RPMI7951 (cell line): ENCODE measurements at places on chromosomes 16 and 17. TPM values are rescaled to one million over a fixed set of nuclear protein-coding genes. Genes with fewer than 3 reads are reported as not detected.

NOG gene
- total RNA-seq = 0.12 TPM in 1 of 2 replicates, not detected in the other

PRSS36 gene
- 1.1 and 2.6 TPM in 2 replicates for total RNA-seq

C16orf89 gene
- not detected in 2 replicates for total RNA-seq

GAS2L2 gene
- not detected in 2 replicates for total RNA-seq

LGALS9B gene
- total RNA-seq = not detected in 2 replicates

C1QL1 gene
- 6.4 and 8.2 TPM in 2 replicates for total RNA-seq

CLCN7 gene
- 33.3 and 38.6 TPM in 2 replicates for total RNA-seq

CNTNAP1 gene
- 9.6 and 10.2 TPM in 2 replicates for total RNA-seq

NUDT7 gene
- total RNA-seq = 8.8 and 13.8 TPM in 2 replicates

GGT6 gene
- not detected in 2 replicates for total RNA-seq

KRTAP4-3 gene
- total RNA-seq = not detected in 2 replicates

ACSM2A gene
- not detected in 2 replicates for total RNA-seq

LASP1 gene
- total RNA-seq = 120 and 135 TPM in 2 replicates

DNA sequence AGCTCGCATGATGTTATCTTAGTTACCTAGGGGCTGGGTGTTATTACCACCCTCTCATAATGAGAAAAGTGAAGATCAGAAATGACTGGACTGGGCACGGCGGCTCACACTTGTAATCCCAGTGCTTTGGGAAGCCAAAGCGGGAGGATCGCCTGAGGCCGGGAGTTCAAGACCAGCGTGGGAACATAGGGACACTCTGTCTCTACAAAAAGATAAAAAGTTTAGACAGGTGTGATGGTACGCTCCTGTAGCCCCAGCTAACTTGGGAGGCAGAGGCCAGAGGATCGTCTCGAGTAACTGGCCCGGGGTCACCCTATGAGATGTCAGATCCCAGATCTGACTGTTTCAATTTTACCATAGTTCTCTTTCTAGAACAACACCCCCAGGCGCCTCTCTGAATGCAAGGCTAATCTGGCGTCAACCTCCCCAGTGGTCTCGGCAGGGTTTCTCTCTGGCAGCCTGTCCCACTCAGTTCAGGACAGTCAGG lies 1.9 kb upstream of the CCDC102A start:
- no peak for DNase-seq

GRCh38 chr17:17787568-17787967 lies 49.2 kb downstream of the SREBF1 start:
- DNase-seq = no peak

GRCh38 chr16:11386054-11386680 lies 40.9 kb downstream of the RMI2 start:
- DNase-seq = no peak

DNA sequence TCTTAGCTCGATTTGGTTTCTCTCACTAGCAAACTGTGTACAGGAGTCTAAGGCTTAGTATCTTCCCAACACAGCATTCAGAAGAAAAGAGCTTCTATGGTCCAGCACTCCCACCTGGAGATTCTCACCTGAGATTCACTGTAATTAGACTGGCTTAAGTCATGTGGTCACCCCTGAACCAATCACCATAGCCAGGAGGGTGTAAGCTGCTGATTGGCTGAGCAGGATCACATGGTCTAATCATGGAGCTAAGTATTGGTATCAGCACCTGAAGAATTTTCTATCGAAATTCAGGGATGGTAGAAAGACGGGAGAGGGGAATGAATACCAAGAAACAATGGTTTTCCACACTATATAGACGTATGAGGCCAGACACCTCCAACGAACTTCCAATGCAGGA lies 359.8 kb upstream of the ERCC4 start:
- DNase-seq = no peak

DNA sequence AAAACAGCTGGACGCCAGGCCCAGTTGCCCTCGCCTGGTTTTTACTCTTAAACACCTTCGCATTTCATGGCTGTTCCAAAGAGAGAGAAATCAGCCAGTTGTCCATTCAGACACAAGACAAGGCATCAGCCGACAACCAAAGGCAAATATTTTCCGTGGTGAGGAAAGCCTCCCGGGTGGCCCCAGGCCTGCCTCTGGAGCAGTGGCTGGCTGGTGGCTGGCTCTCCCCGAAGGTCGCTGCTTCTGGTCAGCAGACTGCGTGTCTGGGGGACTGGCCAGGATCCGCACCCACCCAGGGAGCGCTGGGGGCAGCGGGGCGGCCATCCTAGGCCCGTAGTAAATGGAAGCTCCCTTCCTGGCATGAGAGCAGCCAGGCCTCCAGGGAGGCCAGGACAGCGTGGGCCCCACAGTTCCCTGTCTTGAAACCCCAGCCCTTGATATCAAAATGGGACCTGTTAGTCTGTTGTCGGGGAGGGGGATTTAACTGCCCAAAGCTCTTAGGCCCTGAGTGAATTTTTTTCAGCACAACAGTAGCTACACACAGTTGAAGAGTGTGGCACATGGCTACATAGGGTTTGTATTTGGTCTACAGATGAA lies 57.7 kb downstream of the SREBF1 start:
- DNase-seq = no peak

DNA sequence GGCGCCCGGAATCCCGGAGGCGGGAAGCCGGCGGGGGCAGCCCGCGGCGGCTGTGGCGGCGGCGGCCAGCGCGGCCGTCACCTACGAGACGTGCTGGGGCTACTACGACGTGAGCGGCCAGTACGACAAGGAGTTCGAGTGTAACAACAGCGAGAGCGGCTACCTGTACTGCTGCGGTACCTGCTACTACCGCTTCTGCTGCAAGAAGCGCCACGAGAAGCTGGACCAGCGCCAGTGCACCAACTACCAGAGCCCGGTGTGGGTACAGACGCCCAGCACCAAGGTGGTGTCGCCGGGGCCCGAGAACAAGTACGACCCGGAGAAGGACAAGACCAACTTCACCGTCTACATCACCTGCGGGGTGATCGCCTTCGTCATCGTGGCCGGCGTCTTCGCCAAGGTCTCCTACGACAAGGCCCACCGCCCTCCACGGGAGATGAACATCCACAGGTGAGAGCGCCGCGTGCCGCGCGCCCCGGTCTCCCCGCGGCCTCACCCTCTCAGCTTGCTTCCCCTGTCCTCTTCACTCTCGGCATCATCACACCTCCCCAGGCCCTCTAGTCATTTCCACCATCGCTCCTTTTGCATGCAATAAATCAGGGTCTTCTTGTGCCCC lies 706 bp downstream of the SHISA6 start:
- DNase-seq = no peak

DNA sequence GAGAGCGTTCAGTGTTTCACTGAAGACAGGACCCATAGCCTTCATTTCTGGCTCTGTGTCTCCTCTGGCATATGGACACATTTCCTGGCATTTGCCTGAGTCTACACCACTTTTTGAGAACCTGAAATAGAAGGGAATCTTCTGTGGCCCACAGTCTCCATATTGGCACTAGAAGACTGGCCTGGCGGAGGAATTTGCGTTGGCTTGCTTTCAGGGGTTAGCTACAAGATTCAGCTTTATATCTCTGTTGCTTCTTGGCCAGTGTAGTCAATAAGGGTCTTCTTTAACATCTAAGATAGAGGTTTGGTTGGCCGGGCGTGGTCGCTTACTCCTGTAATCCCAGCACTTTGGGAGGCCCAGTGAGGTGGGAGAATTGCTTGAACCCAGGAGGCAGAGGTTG lies 12.8 kb upstream of the CLEC18C start:
- DNase-seq = no peak

DNA sequence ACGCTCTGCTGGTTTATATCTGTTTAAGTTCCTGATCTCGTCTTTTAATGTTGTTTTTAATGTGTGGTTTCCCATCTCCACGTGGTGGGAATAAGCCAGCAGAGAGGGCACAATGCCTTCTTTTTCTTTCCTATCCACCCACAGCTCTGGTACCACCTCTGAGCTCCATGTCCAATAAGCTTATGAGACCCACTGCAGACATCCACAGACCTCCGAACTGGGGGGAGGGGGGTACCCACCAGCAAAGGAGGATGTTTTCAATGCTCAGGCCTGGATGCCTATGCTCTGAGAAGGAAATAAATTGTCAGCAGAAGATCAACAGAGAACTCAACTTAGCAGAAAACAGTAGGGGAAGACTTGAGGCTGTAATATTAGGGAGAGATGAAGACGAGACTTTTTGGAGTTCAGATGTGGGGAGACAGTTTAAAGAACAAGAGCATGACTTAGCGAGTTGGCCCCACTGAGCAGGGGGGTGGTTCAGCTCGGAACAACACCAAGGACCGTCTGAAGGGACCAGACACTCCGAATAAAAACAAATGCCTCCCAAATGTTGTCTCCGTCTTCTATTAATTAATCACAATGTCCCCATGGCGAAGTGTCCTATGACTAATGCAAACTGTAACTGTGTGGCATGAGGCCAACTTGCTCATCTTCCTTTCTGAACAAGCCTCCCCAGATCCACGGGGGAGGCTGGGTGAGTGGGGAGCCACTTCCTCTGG lies 62.7 kb downstream of the GAS7 start:
- peak; percentile 96 for DNase-seq

DNA sequence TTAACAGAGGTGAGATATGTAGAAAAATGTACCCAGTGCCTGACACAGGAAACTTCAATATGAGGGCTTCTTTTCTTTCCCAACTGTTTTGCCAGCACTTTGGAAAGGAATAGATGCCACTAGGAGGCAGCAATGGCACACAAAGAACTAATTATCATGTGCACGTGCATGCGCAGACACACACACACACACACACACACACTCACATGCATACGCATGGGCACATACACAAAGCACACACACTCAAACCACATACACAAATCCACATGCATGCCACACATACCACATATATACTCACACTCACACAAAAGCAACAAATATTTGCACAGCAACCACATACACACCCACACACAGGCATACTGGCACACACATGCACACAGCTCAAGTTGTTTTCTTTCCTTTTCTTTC lies 8.8 kb upstream of the CEP112 start:
- peak; percentile 73 for DNase-seq

GRCh38 chr16:54285414-54286089 lies 1.0 kb downstream of the IRX3 start:
- peak; percentile 61 for DNase-seq

- no peak for DNase-seq
Measured at GRCh38 chr17:1786708-1787107, 24.8 kb downstream of the SERPINF1 start.

GRCh38 chr16:68083861-68084503 lies 1.2 kb upstream of the NFATC3 start:
- DNase-seq = peak; percentile 70

DNA sequence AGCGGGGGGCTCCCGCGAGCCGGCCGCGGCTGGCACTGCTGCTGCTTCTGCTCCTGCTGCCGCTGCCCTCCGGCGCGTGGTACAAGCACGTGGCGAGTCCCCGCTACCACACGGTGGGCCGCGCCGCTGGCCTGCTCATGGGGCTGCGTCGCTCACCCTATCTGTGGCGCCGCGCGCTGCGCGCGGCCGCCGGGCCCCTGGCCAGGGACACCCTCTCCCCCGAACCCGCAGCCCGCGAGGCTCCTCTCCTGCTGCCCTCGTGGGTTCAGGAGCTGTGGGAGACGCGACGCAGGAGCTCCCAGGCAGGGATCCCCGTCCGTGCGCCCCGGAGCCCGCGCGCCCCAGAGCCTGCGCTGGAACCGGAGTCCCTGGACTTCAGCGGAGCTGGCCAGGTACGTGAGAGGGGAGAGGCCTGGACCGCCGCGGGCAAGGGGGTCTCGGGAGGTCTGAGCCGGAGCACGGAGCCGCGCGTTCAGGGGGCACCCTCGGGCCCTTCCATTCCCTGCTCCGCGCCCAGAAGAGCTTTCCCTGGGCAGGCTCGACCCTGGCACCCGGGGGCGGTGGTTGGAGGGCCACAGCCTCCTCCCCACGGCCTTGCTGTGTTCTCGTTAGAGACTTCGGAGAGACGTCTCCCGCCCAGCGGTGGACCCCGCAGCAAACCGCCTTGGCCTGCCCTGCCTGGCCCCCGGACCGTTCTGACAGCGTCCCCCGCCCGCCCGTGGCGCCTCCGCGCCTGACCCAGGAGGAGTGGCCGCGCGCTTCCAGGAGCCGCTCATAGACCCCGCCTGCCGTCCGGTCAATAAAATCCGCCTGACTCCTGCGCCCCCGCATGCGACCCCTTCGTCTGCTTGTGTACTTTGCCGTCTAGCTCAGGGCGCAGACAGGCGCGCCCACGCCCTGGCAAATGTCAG lies 591 bp downstream of the NPW start:
- DNase-seq = no peak

- no peak for DNase-seq
Measured at GRCh38 chr17:151886-152859, 14.8 kb downstream of the SCGB1C2 start.

GRCh38 chr16:55401046-55401445 lies 77.0 kb downstream of the IRX6 start:
- DNase-seq = no peak

DNA sequence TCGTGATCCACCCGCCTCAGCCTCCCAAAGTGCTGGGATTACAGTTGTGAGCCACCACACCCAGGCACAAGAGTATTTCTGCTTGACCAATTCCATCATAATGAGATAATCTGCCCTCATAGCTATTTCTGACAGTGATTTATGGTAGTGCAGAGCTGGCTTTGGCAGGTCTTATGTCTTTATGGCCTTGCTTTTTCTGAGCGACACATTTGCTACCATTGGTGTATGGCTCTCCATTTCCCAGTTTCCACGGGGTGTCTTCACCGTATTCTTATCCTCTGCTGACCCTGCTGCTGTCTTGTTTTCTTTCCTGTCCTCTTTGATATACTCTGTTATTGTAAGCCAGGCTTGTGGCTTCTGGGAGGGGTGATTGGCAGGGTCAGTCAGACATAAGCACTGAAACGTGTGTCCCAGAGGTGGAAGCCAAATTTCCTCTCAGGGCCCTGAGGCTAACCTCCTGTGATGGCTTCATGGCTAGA lies 161.1 kb upstream of the TBX2 start:
- DNase-seq = peak; percentile 90

- DNase-seq = no peak
Measured at GRCh38 chr17:83124871-83125514, 45.6 kb downstream of the METRNL start.

DNA sequence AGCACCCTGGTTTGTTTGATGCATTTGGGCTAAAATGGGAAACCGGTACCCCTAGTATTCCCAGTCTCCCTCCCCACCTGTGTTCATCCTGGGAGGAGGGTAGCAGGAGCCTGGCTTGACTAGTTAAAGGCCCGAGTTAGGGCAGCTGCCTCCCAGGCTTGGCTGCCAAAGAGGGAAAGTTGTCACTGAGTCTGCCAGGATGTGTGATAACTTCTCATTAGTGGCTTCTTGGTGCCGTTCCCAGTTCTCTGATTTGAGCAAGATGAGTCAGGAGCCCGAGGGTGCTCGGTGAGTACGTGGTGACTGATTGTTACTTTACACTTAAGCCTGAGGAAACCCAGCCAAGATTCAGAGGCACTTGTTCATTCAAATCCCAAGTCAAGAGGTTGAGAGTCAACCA lies 2.5 kb downstream of the KRT32 start:
- peak; percentile 97 for DNase-seq

- no peak for DNase-seq
Measured at GRCh38 chr17:21140911-21141310, 14.1 kb downstream of the DHRS7B start.
